Body of pancreas (tissue), 4 donors: ENCODE measurements at places on chromosomes 6 and 20. TPM values are rescaled to one million over a fixed set of nuclear protein-coding genes. Genes with fewer than 3 reads are reported as not detected.

The C6orf58 gene
- total RNA-seq: not detected

- H3K4me3 ChIP-seq: no peak overlapping the region
- H3K4me1 ChIP-seq: no peaks in the 10 kb centered on the region
- no peak for DNase-seq
- no peak overlapping the region for H3K27ac ChIP-seq
These were observed 406.2 kb upstream of the JAG1 start for GRCh38 chr20:11080010-11080409.

- DNase-seq: no peak
- H3K4me1 ChIP-seq: no peaks in the 10 kb centered on the region
These were observed 441.1 kb downstream of the MEI4 start for GRCh38 chr6:78093906-78094305.

The OR2W1 gene
- total RNA-seq: not detected

GRCh38 chr20:34511891-34512265, 4.3 kb upstream of the DYNLRB1 start:
- no peaks in the 10 kb centered on the region for H3K36me3 ChIP-seq
- H3K27ac ChIP-seq: no peak overlapping the region
- H3K4me1 ChIP-seq: peaks cover 8% of the 10 kb centered on the region
- H3K4me3 ChIP-seq: no peak overlapping the region
- H3K27me3 ChIP-seq: no peaks in the 10 kb centered on the region

GRCh38 chr20:56730003-56730402, 100.9 kb downstream of the TFAP2C start:
- no peak overlapping the region for H3K4me3 ChIP-seq
- H3K27me3 ChIP-seq: no peaks in the 10 kb centered on the region
- no peak overlapping the region for H3K27ac ChIP-seq
- H3K4me1 ChIP-seq: no peaks in the 10 kb centered on the region
- no peaks in the 10 kb centered on the region for H3K36me3 ChIP-seq
- DNase-seq: no peak

- no peak overlapping the region for H3K4me3 ChIP-seq
- DNase-seq: no peak
- H3K27me3 ChIP-seq: no peaks in the 10 kb centered on the region
These were observed 9.0 kb downstream of the ADGRF1 start for GRCh38 chr6:47032974-47033765.

DNA sequence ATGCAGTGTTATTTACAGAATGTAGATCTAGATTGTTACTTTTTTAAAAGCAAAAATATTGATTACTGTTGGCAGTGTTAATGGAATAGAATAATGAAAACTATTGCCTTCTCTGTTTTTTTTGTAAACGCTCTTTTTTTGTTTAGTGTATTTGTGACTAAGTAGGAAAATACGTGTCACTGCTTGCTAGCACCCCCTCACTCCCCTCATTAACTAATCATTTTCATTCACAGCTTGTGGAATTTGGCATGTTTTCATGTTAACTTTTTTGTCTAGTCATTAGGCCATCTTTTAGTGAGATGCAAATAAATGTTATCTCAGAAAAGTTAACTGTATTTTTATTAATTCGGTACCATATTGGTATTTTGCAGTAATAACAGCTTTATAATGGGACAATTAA, 29.8 kb downstream of the ADGRG6 start:
- H3K4me3 ChIP-seq: no peak overlapping the region
- no peaks in the 10 kb centered on the region for H3K4me1 ChIP-seq
- no peaks in the 10 kb centered on the region for H3K27me3 ChIP-seq
- no peaks in the 10 kb centered on the region for H3K36me3 ChIP-seq
- DNase-seq: no peak

The TRAPPC3L gene
- total RNA-seq: not detected

DNA sequence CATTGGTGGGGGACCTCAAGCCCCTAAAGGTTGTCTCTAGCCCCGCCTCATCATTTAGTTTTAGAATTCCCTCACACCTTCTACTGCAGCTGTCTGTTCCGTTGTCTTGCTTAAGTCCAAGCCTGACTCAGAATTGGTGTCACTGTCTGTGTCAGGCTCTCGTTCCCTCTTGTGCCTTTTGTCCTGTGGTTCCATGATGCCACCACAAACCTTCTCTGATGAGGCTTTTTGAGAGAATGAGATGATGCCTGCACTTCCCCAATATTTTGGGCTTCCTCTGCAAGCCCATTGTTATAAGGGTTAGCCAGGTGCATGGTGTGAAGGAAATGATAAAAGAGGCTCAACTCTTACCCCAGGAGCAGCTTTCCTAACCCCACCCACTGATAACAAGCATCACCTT, 8.1 kb upstream of the AKIRIN2 start:
- no peak overlapping the region for H3K27ac ChIP-seq
- no peaks in the 10 kb centered on the region for H3K36me3 ChIP-seq
- H3K4me1 ChIP-seq: no peaks in the 10 kb centered on the region
- DNase-seq: no peak
- no peaks in the 10 kb centered on the region for H3K27me3 ChIP-seq
